ENCODE measurements at places on chromosomes 4 and X.

DNA sequence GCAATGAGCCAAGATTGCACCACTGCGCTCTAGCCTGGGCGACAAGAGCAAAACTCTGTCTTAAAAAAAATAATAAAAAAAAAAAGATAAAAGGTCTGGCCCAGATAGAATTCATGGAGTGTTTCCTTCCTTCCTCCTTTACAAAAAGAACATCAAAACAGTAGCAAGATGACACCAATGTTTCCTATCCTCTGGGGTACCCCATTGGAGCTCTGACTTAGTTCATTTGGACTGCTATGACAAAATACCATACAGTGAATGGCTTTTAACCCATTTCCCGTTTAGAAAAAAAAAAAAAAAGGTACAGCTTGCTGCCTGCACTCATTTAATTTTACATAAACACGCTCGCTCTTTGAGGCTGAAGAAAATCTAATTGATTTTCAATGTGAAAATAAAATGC, 89.9 kb upstream of the PRKX start:
- DNase-seq = no peak

GRCh38 chr4:110287130-110287529, 88.7 kb upstream of the ELOVL6 start:
- peak; percentile 73 for DNase-seq

- DNase-seq = no peak
Measured at GRCh38 chr4:2856266-2856665, 12.6 kb downstream of the ADD1 start.

DNA sequence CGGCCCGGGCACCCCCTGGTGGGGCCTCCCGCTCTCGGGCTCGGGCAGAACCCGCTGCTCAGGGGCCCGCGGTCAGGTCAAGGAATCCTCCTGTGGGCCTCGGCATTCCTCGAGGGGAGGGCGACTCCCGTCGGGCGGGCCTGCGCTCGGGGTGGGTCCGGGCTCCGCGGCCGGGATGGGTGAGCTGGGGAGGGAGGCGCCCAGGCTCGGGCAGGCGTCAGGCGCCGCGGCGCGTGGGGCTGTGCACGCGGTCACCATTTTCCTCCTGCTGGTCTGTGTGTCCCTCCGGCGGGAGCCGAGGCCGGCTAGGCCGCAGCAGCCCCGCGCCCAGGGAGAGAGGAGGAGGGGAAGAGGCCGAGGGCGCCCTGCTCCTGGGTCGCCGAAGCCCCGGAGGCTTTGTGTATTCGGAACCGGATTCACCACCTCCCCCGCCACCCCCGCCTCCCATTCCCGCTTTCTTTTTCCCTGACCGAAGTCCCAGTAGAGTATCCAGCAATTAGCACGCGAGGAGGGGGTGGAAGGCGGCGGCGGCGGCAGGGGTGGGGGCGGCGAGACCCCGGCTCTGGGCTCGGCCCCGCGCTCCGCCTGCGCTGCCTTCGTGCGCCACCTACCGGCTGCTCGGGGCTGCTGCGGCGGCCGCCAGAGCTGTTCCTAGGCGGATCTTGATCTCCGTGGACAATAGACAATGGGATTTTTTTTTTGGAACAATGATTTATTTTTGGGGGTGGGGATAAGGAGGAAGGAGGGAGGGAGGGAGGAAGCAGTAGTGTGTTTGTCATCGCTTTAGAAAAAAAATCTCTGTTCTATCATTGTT, 99.0 kb upstream of the MAML3 start:
- DNase-seq = peak; percentile 33

DNA sequence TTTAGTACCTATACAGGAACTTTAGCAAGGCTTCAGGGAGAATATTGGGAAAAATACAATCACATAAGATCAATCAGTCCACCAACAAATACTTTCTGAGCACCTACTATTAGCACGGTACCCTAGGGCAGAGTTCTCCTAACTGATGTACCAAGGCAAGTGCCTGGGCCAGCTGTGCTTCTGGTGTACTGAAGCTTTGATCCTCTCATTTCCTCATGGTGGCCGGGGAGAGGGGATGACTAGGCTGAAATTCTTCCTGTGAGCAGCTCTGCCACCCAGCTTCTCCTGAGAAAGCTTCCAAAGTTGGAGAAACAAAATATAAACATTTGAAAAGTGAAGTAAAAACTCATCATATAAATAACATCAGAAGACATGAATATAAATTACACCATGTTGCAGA, 49.3 kb upstream of the ATOH1 start:
- no peak for DNase-seq

DNA sequence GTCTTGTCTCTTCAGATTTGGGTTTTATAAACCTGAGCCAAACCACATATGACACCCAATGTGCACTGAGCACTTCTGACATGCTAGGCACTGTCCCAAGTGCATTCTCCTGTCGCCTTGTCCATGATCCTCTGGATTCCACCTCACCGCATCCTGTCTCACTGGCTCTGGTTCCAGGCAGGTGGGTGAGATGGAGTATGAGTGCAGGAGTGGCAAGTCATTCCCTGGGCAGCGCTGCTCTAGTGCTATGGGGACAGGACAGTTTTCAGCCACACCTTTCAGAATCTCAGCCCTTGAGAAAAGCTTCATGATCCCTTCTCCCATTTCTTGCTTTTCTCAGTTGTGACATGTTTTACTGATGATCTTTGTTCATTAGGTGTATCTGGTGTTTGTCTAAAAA, 66.4 kb downstream of the NSD2 start:
- no peak for DNase-seq

GRCh38 chr4:105145156-105145902, 1.3 kb upstream of the TET2 start:
- DNase-seq = no peak

DNA sequence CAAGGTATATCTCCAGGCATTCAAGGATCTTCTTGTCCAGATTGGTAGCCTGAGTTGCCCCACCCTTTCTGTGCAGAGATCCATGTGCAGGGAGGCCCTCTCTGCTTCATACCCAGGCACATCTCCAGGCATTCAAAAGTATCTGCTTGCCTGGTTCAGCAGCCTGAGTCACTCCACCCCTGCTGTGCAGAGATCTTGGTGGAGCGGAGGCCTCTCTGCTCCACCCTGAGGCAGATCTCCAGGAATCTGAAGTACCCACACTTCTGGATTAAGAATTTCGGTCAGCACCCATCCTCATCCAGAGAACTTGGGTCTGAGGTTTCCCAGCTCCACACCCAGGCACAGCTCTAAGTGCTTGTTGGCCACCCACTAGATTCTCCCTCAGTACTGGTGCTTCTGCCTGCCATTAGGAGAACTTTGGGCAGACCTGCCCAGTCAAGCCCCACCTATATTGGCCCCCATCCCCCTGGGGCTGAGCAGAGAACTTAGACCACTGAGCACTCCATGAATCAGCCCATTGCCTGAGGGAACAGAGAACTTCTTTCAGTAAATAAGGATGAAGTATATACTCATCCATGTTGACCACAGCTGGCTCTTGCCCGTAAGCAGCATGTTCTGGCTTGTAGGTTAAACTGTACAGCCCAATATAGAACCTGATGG, 199.5 kb upstream of the ZCCHC13 start:
- no peak for DNase-seq

GRCh38 chrX:127259742-127260141, 440.2 kb downstream of the PRR32 start:
- DNase-seq = no peak

- no peak for DNase-seq
Measured at GRCh38 chr4:13454786-13455185, 29.4 kb downstream of the RAB28 start.

DNA sequence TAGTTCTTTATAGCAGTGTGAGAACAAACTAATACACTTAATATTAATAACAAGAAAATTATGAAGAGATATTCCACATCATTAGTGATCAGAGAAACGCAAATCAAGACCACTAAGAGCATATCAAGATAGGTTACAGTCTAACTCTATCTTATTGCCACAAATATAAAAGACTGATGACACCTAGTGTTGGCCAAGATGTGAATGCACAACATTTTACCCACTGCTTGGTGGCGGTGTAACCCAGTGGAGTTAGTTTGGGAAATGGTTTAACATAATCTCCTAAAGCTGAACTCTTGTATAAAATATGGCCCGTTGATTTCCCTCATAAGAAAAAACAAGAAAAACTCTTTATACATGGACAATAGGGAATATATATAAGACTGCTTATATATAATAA, 92.4 kb downstream of the SLITRK2 start:
- DNase-seq = no peak

DNA sequence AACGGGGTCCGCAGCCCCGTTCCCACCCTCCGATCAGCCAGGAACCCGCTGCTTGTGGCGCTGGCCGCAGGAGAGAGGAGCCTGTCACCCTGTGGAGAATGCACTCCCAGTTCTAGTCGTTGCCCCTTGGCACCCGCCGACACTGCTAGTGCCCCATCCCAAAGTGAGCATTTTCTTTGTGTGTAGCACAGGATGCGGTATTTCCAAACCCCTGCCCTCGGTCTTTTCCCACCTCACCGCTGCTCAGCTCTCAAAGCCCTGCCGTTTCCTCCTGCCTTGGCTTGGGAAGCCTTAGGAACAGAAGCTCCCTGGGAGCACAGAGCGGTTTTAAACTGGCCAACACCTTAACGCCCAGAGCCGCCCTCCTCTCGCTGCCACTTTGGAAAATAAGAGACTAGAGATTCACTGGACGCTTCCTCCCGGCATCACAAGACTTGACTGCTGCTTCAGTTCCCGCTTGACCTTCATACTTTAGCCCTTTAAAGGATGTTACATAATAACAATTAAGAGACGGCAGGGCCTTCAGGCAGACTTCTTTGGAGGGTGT, 772 bp downstream of the CYP4V2 start:
- peak; percentile 4 for DNase-seq

DNA sequence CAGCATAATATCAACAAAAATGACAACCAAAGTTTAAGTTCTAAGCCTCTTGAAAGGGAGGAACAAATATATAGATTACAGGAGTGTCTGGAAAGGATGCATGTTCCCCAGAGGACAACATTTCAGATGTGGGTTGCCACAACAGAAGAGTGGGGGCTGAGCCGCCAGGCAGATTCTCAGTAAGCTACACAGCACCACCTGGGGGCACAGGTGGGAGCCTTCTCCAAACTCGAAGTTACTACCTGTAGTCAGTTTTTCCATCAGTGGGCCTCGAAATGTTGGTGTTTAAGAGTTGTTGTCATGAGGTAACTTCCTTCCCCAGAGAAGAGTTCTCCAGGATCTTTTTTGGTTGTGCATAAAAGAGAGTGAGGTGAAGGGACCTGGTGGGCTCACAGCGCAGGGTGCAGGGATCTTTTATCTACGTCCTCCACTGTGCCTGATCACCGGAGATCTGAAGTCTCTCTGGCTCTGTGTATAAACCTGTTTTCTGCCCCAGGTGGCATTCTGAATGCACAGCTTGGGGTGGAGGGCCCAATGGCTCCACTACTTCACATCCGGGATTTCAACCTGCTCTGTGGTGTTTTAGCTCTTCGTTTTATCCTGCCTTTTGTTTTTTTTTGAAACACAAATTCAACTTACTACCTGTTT, 58.4 kb upstream of the STS start:
- no peak for DNase-seq

- DNase-seq = no peak
Measured at GRCh38 chrX:132591719-132592275, 103.0 kb upstream of the MBNL3 start.

GRCh38 chr4:23889814-23890341, at the start of gene PPARGC1A:
Gene PPARGC1A (minus strand): TSS chr4:23890047. CDS start chr4:23889957, 90 bp downstream.
- no peak for DNase-seq

GRCh38 chr4:2836391-2836859, 7.2 kb upstream of the ADD1 start:
- DNase-seq = no peak

GRCh38 chrX:102975016-102975415, 37.9 kb downstream of the RAB40AL start:
- DNase-seq = no peak

DNA sequence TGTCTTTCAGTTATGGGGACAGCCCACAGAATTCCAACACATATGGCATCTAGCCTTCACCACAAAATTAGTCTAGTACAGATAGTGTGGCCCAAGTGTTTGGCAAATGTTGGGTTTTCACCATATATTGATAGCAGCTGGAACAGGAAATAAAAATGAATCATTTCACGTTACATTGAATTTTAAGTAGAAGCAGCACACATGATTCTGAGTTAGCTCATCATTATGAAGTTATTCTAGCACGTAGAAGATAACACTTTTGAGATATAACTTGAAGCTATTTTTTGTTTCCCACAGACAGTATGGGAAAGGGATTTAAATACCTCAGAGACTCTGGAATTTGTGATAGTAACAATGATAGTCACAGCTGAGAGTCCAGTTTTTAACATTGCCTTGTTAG, 118.7 kb downstream of the FAT4 start:
- DNase-seq = peak; percentile 21

GRCh38 chr4:145231906-145232700, 51.7 kb upstream of the OTUD4 start:
- DNase-seq = peak; percentile 21

GRCh38 chrX:24214568-24214967, 65.0 kb downstream of the ZFX start:
- DNase-seq = no peak

DNA sequence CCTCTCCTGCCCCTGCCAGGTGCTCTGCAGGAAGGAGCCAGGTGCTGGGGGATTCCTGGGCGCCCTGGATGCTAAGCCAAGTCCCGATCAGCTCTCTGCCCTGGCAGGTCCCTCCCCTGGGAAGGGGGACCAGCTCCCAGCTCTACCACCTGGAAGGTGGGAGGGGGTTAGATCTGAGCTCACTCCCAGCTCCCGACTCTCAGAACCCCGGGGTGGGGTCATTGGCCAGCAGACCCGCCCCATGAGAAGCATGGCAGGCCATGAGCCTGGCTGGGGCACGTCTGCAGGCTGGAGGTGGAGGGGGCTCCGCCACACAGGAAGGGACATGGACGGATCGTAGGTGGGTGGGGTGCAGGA, 83.4 kb upstream of the NKX1-1 start:
- no peak for DNase-seq

GRCh38 chrX:31228909-31229308, 157.1 kb upstream of the FTHL17 start:
- no peak for DNase-seq

DNA sequence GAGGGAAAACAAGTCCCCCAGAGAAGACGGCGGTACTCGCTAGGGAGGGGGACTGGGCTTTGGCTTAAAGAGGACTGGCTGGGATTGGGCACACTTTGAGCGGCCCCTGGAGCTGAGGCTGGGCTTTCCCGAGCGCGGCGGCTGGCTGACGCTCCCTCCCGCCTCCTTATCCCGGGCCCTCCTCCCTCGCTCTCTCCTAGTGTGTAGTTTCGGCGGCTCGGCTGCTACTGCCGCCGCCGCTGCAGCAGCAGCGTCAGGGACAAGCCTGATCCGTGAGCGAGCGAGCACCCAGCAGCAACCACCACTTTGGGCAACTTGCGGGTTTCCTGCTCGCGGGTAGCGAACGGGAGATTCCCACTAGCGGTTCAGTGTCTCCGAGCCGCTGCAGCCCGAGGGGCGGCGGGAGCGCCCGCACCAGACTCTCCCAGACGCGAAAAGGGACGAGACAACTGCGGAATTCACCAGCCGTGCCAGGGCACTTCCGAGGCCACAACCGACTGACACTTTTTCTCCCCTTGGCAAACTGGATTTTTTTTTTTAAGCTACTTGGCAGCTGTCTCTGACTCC, 632 bp upstream of the PCDH7 start:
- peak; percentile 44 for DNase-seq

GRCh38 chr4:11675051-11675800, 246.5 kb upstream of the HS3ST1 start:
- DNase-seq = no peak

GRCh38 chr4:2930135-2930757, 33.0 kb downstream of the NOP14 start:
- DNase-seq = no peak

GRCh38 chr4:118968005-118968404, 79.4 kb downstream of the SYNPO2 start:
- peak; percentile 28 for DNase-seq

GRCh38 chr4:74324262-74324661, 16.0 kb downstream of the EPGN start:
- no peak for DNase-seq

GRCh38 chrX:13005661-13006473, 31.0 kb downstream of the TMSB4X start:
- DNase-seq = peak; percentile 0

Measured in amniotic stem cell (primary cell).